ENCODE measurements at places on chromosomes 4 and X.

DNA sequence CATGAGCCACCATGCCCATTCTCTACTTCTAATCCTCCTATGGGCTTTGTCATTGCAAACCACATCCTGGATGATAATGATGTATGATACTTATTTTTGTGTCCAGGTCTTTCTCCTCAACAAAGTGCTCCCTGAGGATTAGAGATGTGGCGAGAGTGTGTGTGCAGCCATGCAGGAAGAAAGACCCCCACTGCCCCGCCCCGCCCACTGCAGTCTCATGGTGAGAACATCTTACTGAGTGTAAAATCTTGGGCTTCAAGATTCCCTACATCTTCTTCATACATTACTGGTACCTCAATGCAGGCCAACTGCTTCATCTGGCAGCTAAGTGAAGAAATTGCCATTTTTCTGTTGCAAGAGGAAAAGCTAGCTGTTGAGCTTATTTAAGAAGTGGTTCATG is 25.9 kb upstream of the MAP3K15 start:
- no peak for DNase-seq

- no peak for DNase-seq
These were observed 117.7 kb upstream of the PRPS2 start for GRCh38 chrX:12673487-12673886.

DNA sequence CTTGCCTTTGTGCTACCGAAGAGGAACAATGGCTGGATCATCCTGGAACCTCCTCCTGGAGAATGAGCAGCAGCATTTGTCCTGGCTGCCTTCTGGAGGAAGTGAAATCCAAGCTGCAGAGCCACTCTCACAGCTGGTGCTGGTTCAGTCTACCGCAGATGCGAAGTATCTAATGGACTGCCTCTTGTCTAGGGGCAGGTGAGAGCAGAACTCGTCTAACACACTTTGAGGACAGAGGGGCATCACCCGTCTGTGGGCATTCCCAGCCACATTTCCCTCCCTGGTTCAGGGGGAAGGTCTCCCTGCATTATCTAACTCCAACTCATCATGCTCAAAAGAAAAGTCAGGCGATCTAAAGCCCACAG is 338.2 kb upstream of the GATB start:
- no peak for DNase-seq

DNA sequence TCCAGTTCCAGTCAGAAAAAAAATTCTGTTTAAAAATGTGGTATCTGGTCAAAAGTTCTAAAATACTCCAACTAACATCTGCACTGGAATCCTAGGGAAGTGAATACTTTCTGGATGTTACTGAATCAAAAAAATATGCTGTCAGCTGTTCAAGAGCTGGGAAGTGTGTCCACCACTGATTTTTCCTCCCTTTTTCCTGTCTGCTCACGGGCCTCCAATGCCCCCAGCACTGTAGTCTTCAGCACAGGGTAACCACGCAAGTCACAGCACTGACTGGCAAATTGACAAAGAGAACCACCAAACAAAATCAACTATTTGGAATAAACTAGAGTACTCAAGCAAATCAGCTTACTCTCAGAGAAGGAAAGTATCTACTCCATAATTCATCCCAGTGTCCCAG is 9.9 kb downstream of the VEGFC start:
- DNase-seq, result no peak

DNA sequence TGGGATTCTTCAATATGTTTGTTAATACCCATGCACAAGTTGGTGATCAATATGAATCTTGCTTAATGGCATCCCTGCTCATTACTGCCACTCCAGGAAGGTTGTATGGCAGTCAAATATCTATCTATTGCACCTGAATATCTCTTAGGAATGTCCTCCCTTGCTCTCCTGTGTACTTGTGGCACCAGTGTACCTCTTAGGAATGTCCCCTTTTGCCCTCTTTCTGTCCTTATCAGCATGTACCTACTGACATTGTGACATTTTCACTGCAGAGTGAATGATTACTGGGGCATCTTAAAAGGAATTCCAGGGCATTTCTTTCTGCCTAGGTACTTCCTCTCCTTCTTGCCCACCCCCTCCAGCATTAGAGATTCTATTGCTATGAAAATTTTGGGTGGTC is 163.8 kb upstream of the CENPE start:
- no peak for DNase-seq

DNA sequence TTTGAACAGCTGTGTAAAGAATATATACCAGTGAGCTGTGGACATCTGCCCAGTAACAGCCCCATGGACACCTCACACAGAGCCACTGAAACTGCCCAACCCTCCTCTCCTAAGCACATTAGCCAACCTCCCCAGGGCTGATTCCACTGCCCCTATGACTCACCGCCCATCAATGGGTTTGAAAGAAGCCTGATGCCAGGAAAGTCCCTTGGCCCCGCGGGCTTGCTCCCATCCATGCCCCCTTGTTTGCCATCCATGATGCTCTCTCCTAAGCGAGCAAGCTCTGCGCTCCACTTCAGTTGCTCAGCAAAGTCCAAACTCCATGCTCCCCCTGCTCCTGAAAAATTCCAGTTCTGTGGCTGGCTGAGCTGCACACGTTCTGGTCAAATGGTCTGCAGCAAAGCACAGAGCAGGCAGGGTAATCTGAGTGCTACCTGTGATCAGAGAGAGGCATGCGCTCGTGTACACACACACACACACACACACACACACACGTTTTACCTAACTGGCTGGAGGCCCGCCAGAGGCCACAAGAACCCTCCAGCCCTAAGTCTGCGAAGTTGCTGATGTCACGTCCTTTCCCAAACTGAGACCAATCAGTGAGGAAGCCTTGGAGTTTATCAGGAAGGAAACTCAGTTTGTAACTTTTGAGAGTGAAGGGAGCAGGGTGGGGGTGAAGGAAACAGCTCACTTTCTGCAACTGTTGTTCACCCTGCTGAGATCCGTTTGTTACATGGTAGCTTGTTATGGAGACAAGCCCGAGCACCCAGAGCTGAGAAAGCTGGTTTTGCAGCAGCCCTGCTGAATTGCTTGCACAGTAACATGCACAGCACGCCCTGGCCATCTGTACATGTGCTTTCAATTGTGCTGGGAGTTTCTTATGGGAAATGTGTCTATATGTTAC is at the start of gene ASB9:
Gene ASB9, minus strand, starts transcription at position 466 of the 904 bp plus-strand sequence. Its CDS starts 209 bp downstream, at position 257.
- DNase-seq, result no peak

- no peak for DNase-seq
These were observed 84.6 kb upstream of the PPP2R3B start for GRCh38 chrX:471281-471680.

GRCh38 chr4:34721835-34722234 is 1522.5 kb downstream of the ARAP2 start:
- no peak for DNase-seq

DNA sequence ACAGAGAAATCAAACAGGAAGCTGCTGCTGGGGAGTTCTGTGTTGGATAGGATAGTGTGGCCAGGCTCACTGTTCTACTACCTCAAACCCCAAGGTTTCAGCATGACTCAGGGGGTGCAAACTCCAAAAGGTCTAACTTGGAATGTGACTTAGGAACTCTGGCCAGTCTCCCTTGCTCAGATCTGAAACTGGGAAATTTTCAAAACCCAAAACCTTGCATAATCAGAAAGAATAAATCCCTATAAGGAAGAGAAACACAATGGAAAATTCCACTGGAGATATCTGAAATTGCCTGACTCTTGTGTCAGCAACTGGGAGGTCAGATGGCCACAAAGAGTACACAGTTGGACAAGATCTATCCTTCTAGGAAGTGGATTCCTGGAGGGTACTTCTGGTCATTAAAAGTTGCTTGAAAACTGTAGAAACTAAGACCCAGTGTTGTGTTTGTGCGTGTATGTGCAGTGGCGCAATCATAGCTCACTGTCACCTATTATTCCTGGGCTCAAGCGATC is 58.0 kb downstream of the PPEF2 start:
- DNase-seq, result no peak

DNA sequence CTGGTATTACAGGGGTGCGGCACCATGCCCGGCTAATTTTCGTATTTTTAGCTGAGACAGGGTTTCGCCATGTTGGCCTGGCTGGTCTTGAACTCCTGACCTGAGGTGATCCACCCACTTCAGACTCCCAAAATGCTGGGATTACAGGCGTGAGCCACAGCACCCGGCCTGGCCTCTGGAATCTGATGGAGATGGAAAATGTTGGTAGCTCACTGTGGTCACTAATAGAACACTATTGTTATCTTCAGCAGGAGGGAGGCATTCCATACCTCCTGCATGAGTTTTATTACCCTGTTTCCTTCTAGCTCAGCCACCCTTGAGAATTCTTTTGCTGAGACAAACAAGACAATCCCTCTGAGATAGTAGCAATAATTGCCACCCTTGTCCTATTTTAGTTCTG is 105.0 kb downstream of the SHROOM3 start:
- no peak for DNase-seq

GRCh38 chr4:146062340-146062739 is 113.2 kb upstream of the LSM6 start:
- DNase-seq, result no peak

DNA sequence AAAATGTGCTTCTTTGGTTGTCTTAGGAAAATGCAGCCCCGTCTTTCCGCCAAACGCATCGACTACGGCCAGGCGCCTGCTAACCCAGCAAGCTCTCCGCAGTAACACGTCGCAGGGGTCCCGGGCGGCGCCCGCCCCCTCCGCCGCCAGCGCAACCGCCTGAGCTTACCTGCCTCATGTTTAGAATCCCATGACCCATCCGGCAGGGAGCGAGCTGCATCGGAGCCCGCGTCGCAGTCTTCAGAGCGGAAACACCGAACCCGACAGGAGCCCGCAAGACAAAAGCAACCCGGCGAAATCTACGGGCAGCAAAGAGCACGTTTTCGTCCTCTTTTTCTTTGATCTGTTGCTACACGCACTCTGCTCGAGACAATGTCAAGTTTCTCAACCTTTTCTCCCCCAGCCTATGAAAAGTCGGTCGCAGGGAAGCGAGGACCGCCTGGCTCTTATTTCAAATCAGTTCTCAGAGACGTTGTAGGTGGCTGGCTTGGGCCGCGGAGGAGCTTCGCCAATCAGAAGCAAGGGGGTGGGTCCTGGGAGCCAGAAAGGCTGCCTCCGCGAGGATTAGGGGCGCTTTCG is at the start of gene MID1:
Gene MID1, minus strand, starts transcription at position 465 of the 579 bp plus-strand sequence. CDS start 53,038 bp downstream, outside the sequence.
- peak; percentile 5 for DNase-seq

DNA sequence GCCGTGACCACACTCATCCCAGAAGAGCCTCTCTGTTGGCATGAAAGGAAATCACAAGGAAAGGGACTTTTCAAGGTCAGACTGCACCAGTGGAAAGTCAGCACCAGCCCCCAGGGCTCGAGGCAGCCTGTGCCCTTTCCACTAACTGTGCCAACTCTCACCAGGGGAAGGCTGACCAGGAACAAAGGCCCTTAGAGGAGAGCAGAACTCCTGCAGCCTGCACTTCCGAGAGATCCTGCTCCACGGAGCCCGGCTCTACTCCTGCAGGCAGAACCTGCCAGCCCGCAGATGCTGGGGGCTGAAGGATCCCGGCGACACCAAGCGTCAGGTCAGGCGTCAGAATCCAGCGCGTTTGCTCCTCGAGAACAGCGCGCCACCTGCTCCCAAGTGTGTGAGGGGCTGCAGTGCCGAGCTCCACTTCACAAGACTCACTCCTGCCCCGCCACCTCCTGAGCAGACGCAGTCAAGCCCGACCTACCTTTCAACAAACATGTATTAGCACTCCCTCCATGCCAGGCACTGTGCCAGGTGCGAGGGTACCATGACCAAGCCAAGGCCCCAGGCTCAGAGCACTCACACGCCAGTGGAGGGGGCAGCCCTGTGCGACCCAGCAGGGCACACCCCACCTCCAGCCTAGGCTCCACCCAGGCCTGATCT is 13.6 kb upstream of the HELT start:
- no peak for DNase-seq

GRCh38 chr4:153916273-153916755 is 127.4 kb upstream of the SFRP2 start:
- no peak for DNase-seq

- DNase-seq, result no peak
These were observed 63.5 kb upstream of the PJA1 start for GRCh38 chrX:69228732-69229131.
